ENCODE measurements at places on chromosomes 3 and 15.

DNA sequence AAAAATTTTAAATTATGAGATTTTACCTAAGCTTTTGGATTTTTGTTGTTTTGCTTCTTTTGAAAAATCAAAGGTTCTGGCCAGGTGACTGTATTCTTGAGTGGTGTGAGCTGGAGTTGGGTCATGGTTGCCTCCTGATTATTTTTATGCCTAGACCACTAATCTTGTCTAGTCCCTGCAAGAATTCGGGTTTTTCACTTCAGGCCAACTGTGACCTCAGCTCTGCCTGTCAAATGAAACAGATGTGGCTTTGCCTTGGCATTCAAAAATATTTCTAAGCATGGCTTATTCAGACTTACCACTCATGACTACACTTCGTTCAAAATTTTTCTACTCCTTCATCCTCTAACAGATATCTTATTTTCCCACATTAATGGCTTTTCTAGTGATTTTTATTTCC lies 25.4 kb upstream of the CDV3 start:
- no peak for DNase-seq

- DNase-seq = no peak
Observed at GRCh38 chr3:10753964-10754363, 62.1 kb upstream of the SLC6A11 start.

GRCh38 chr15:70142322-70143191 lies 44.8 kb upstream of the TLE3 start:
- DNase-seq = no peak

DNA sequence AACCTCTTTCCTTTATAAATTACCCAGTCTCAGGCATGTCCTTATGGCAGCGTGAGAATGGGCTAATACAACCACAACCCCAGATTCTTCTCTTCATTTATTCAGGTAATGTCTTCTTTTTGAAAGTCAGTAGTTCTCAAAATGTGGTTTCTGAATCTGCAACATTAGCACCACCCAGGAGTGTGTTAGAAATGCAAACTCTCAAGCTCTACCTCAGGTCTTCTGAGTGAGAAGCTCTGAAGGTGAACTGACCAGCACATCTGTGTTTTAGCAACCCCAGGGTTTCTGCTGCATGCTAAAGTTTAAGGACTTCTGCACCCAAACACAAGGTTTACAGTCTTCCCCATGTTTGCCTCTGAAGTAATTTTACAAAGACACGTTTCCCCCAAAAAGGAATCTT lies 22.3 kb upstream of the TRIM59 start:
- DNase-seq = no peak

DNA sequence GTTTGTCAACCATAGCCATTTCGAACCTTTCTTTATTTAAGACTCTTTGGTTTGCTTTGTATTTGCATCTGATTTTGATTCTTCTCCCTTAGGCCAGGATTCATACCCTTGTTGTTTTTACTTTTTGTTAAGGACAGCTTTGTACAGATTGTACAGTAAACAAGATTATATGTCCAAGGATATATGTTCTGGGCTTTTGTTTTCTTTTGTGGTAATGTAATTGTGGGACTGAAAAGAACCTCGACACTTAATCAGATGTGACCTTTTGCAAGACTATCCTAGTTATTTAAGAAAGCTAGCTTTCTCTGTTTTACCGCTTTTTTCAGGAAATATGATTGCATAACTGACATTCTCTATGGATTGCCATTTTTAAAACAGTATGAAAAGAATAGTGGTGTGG lies 67.0 kb upstream of the SAMMSON start:
- no peak for DNase-seq

DNA sequence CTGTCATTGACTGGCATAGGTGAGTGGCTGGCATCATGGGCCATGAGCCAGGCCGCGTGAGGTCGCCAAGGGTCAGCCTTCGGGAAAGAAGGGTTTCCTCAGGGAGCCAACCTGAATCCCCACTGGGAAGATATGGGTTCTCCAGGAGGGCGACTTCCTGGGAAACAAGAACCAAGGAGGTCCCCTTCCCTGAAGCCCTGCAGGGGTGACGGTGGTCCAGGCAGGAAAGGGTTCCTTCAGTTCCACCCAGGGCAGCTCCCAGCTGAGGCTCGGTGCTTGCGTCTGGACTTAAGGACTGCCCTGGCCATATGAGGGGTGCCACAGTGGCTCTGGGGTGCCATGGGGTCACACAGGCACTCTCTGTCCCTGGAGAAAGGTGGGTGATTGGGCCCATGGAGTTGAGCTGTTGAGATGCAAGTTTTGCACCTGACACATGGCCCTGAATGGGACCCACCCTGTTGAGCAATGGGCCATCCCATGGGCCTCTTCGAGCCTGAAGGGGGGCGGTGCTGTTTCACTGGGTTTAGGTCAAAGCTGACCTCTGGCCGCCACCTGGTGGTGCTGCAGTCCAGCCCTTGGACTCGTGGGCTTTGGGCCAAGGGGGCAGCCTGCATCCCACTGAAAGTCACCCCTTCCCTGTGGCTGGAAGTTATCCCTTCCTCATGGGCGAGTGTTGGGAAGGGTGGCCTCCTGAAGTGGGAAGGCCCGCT lies 228.1 kb downstream of the SNRPN start:
- DNase-seq = no peak

GRCh38 chr3:136412307-136412706 lies 162.2 kb downstream of the PCCB start:
- no peak for DNase-seq

- no peak for DNase-seq
Observed at GRCh38 chr15:68353421-68354135, 76.0 kb downstream of the FEM1B start.

DNA sequence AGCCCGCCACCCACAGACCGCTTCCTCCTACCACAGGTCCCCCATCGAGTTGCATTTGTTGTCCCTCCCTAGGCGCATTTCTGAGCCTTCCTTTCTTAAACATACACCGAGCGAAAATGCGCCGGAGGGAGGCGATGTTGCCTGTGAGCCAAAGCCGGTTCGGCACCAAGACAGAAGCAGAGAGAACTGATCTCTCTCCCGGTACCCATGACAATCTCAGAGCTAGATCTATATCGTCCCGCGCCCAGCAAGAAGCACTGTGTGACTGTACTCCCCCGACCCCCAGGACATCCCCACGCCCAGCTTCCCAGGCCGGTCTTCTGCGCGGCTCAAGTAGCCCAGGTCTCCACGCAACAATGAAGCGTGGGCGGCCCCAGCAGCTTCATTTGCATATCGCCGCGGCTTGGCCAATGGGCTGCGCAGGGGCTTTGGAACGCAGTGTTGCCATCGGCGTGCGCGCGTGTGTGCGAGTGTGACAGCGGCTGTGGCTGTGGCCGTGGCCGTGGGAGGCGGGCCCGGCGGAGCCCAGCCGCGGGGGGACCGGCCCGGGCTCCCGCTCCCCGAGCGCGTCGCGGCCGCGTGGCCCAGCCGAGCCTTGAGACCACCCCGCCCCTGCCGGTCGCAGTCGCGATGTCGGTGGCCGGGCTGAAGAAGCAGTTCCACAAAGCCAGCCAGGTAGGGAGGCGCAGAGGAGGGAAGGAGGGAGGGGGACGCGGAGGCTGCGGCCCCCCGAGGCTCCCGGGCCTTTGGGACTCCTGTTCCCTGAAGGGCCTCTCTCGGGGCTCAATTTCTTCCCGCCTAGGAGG lies at the start of gene SH3GL3:
Gene SH3GL3, plus strand, starts transcription at position 438 of the 806 bp plus-strand sequence. Its CDS starts 193 bp downstream, at position 631.
- DNase-seq = peak; percentile 45

DNA sequence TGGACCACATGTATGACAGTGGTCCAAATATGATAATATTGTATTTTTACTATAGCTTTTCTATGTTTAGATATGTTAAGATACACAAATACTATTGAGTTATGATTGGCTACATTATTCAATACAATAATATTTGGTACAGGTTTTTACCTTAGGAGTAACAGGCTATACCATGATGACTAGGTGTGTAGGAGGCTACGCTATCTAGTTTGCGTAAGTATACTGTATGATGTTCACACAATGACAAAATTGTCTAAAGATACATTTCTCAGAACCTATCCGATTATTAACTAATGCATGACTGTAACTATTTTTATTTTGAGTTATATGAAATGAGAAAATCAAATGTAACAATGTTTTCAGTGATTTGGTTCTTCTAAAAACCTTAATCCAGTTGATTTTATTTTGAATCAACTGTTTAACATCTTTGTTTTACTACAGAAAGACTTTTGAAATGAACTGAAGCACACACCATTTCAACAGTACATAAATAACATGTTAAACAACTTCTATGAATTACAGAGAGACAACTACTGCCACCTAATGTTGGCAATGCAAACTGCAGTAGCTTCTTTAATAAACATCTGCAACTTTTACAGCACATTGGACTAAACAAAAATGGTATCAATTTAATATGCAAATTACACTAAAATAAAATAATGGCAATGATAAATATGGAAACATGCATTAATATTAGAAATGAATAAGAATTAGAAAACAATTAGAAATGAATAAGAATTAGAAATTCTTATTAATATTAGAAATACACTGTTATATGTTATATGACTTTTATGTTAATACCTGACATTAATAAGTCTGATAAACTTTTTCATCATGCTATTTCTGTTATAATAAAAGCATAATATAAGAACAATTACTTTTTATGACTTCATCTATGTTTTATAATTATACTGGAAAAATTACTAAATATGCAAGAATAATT lies 255.7 kb downstream of the MBNL1 start:
- DNase-seq = no peak

GRCh38 chr3:98057631-98058030 lies 22.5 kb upstream of the GABRR3 start:
- DNase-seq = no peak

DNA sequence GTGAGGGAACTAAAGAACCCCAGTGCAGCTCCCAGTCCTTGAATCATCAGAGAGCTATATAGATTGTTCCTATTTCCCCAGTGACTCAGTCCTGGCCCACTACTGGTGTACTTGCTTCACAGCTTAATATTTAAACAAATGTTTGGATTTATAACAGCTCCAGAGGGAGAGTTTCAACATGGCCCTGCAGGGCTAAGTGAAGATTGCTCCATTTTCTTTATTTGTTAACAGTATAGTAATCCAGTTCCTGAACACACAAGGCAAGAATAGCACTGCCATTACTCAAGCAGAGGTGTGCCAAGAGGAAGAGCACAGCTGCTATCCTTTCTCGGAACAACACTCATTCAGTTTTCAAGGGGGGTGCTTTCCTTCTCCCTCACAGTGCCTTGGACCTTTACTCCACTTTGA lies 6.5 kb downstream of the SQOR start:
- no peak for DNase-seq

DNA sequence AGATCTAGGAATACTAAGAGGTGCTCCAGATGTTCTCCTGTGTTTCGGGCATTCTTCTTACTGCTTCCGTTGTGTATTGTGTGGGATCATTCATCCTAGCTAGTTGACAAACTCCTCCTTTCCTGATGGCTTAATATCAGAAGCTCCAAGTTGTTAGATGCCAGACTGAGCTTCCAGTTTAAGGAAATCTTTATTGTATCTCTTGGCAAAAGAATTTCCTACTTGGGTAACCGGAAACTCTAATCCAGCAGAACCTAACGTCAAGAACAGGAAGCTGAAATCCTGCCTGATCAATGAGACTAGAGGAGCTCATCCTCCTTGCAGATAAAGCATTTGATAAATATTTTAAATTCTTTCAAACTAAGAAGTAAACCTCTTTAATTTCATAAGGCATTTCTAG lies 27.7 kb upstream of the MYH15 start:
- no peak for DNase-seq

GRCh38 chr3:85800676-85801075 lies 841.9 kb downstream of the CADM2 start:
- no peak for DNase-seq

GRCh38 chr15:77228828-77229227 lies 157.9 kb upstream of the TSPAN3 start:
- DNase-seq = no peak

DNA sequence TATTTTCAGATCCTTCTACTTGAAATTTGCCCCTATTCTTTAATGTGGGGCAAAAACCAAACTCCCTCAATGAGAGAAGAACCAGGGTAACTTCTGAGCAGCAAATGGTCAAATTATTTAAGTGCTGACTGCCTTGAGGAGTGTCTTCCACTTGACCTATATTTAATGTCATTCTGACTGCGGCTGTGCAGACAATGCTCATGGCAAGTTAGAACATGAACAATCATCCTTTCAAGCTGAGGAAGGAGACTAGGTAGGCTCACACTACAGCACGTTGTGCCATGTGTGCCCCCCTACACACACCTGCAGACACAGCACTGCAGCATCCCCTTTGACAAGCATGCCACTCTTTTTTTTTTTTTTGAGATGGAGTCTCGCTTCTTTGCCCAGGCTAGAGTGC lies 98.2 kb downstream of the OSBPL10 start:
- DNase-seq = no peak

DNA sequence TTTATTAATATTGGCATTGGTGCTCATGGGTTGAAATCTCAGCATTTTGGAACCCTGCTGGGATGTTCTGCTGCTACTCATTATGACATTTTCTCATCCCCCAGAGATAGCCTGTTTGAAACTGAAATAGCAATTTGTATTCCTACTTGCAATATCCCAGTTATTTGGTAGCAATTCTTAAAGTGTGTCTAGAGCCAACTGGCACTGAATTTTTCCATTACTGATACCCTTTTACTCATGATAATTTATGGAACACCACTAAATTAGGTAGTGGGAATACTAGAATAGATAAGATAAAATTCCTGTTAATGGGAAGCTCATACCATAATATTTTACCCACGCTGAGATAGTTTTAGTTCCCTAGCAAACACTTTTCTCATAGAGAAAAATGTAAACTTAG lies 309.3 kb downstream of the SV2B start:
- DNase-seq = no peak
